ENCODE measurements at places on chromosomes 16 and 17. TPM values are rescaled to one million over a fixed set of nuclear protein-coding genes. Genes with fewer than 3 reads are reported as not detected.

- no peak overlapping the region for H3K27ac ChIP-seq
- peaks cover 14% of the 10 kb centered on the region for H3K4me1 ChIP-seq
- no peaks in the 10 kb centered on the region for H3K36me3 ChIP-seq
- peak overlapping the region; percentile 82 for H3K4me3 ChIP-seq
- no peaks in the 10 kb centered on the region for H3K27me3 ChIP-seq
- no peak for DNase-seq
Observed at GRCh38 chr17:35732806-35733136, 1.3 kb downstream of the RASL10B start.

GRCh38 chr17:81863833-81864768 is 3.8 kb upstream of the P4HB start:
- peaks cover 36% of the 10 kb centered on the region for H3K4me1 ChIP-seq
- H3K4me3 ChIP-seq = no peak overlapping the region
- no peak for DNase-seq
- H3K36me3 ChIP-seq = peaks cover 9% of the 10 kb centered on the region

GRCh38 chr17:8832711-8833352 is 33.7 kb upstream of the MFSD6L start:
- H3K36me3 ChIP-seq = no peaks in the 10 kb centered on the region
- H3K4me1 ChIP-seq = no peaks in the 10 kb centered on the region
- H3K4me3 ChIP-seq = no peak overlapping the region
- H3K27ac ChIP-seq = no peak overlapping the region

- no peaks in the 10 kb centered on the region for H3K27me3 ChIP-seq
- no peaks in the 10 kb centered on the region for H3K36me3 ChIP-seq
- H3K4me3 ChIP-seq = no peak overlapping the region
- H3K4me1 ChIP-seq = no peaks in the 10 kb centered on the region
Observed at GRCh38 chr17:17453088-17453487, 23.7 kb upstream of the MED9 start.

GRCh38 chr17:39598047-39598481 is 9.7 kb downstream of the NEUROD2 start:
- no peak overlapping the region for H3K4me3 ChIP-seq
- H3K4me1 ChIP-seq = peaks cover 21% of the 10 kb centered on the region
- H3K27me3 ChIP-seq = peaks cover 41% of the 10 kb centered on the region
- H3K36me3 ChIP-seq = no peaks in the 10 kb centered on the region
- no peak for DNase-seq

Gene KLHL10
- total RNA-seq = not detected

Gene NDE1
- total RNA-seq = 37.0 TPM

Gene HS3ST2
- total RNA-seq = 17.8 TPM

Gene PRR14
- 46.1 TPM for total RNA-seq
